ENCODE measurements at places on chromosomes 1 and 21. TPM values are rescaled to one million over a fixed set of nuclear protein-coding genes. Genes with fewer than 3 reads are reported as not detected.

- no peak for DNase-seq
Observed at GRCh38 chr1:157279138-157279801, 141.1 kb upstream of the ETV3 start.

DNA sequence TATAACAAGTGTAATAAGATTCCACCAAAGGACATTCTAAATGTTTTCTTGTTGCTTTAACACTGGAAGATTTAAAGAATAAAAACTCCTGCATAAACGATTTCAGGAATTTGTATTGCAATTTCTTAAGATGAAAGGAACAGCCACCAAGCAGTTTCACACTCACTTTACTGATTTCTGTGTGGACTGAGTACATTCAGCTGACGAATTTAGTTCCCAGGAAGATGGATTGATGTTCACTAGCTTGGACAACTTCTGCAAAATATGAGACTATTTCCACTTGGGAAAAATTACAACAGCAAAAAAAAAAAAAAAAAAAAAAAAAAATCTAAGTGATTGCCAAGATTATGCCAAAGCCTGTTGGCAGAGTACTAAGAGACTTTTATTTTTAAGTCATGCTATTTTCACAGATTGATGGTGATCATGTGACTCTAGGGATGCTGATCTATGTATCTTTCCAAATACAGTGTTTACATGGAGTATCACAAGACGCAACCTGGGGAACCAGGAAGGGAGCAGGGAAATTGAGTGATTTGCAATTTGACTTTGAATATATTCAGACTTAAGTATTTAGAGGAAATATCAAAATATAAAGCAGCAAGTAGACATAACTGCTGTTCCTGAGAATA lies 341.0 kb downstream of the NTNG1 start:
- DNase-seq: no peak

DNA sequence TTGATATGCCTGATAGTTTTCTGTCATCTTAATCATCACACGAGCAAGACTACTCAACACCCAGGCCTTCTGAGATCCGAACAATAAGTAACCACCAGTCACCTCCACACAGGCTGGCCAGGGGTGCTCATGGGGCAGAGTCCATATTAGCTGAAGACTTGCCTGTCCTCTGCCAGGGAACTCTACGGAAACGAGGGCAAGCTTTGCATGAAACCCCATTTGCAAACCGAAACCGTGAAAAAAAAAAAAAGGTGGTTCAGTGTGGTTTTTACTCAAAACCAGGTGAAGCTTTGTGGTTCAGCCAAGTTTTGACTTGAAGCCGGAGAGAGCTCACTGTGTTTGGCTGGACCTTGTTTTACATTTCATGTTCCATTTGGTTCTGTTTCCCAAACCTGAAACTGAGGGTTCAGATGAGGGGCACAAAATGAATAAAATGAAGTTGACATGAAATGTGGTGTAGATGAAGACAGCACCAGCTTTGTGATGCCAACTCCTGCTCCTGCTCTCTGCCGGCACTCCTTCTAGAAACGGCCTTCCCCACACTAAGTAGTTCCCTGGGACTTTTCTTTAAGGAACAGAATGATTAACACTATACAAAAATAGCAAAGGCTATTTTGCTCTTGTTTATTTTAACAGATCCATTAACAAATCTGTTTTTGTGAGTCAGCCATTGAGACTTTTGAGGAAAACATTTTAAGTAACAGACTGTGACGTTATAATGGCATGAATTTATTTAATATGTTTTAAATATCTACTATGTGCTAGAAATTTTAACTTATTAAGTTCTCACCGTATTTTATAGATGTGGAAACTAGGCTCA lies 74.7 kb downstream of the RUNX1 start:
- DNase-seq: no peak

- DNase-seq: no peak
Observed at GRCh38 chr1:59604191-59604590, 210.6 kb upstream of the HOOK1 start.

DNA sequence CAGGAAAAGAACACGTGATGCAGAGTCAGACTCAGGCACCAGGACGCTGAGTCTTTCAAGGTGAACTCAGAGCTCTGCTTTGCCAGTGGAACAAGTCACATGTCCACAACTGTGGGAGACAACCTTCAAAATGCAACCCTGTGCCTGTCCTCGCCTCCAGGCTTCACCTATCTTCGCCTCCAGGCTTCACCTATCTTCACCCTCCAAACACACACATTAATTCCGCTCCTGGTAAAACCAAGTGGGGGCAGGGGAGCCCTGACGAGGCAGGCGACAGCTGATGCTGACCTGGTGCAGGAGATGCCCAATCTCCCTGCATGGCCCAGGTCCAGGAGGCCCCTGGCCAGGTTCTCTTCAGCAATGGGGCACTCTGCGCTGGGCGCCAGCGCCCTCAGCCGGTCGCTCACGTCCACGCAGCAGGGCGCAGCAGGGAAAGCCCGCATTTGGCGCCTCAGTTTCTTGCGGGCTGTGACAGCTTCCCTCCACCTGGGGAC lies 28.0 kb upstream of the LSS start:
- DNase-seq: no peak

- no peak for DNase-seq
Observed at GRCh38 chr1:76137746-76138145, 63.2 kb downstream of the ST6GALNAC3 start.

GRCh38 chr1:42996384-42996970 lies 37.8 kb upstream of the SLC2A1 start:
- DNase-seq: no peak

Gene KIF17
- polyA plus RNA-seq: 3.7 TPM

GRCh38 chr1:171869097-171869496 lies 27.8 kb downstream of the DNM3 start:
- DNase-seq: no peak

DNA sequence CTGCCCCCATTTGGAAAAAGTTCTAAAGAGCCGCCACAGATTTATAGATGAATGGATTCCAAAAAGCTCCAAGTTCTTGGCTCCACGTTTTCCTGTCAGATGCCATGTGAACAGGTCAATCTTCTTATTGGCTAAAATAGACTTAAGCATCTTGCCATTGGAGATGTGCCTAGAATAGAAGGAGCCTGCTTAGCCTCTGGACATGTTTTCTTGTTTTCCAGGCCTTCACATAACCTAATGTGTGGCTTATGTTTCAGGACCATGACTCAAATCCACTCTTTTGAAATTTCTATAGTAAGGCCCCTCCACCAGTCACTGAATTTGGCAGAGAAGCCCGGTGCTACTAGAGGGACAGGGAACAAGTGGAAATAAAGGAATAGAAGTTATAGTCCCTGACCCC lies 31.5 kb downstream of the PHC2 start:
- no peak for DNase-seq

DNA sequence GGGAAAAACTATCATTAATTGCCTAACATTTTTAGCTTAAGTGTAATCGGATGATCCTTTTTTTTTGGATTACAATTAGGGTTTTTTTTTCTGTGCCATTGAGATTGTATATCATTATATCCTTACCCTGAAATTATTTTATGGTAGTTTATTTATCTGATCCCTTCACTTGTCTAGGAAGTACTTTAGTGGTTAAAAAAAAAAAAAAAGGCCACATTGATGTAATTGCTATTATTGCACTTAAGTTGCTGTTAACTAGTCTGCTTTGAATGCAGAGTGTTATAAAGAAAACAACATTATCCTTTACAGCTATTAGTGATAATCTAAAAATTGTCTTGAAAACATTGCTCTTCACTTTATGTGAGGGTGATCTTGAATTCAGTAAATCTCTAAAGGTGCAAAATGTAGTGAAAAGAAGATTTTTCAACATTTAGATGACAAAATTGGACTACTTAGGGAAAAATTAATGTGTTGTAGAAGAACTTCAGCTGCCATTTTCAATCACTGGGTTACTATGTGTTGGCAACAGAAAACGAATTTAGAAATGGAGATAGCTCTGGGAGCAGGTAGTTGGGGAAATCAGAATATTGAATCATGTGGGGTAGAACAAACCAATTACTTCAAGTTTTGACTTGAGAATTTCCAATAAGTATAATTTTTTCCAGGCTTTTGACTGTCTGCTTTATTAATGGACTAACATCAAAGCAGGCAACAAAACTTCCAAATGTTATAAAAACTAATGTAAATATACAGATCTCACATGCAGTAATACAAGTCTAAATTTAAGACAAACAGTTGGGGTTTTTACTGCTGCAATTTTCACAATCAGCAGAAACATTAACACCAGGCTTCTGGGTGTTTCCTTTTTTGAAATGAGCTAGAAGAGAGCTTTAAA lies 5.0 kb downstream of the ADGRL2 start:
- DNase-seq: no peak

- no peak for DNase-seq
Observed at GRCh38 chr1:234127026-234127671, 222.7 kb downstream of the SLC35F3 start.

DNA sequence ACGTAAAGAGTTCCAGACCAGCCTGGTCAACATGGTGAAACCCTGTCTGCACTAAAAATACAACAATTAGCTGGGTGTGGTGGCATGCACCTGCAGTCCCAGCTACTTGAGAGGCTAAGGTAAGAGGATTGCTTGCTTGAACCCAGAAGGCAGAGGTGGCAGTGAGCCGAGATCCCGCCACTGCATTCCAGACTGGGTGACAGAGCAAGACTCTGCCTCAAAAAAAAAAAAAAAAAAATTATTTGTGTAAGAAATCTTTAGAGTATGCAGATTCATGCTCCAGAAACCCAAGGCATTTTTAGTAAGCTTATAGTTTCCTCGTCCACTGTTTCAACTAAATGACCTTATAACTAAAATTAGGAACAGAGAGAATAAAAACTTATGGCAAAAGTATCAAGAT lies 51.3 kb downstream of the ABL2 start:
- DNase-seq: no peak

Gene FMO1
- polyA plus RNA-seq: 197 TPM

DNA sequence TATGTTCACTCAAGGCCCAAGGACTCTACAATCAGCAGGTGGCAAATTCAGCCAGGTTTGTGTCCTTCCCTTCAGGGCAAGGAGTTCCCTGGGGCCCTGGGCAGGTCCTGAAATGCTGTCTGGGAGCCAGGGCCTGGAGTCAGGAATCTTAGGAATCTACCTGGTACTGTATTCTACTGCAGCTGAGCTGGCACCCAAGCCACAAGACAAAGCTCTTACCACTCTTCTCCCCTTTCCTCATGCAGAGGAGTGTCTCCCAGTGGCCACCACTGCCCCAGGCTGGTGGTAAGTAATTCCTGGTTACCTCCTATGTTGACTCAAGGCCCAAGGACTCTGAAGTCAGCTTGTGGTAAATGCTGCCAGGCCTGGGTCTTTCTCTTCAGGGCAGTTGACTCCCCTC lies 153.4 kb downstream of the NRIP1 start:
- DNase-seq: no peak

DNA sequence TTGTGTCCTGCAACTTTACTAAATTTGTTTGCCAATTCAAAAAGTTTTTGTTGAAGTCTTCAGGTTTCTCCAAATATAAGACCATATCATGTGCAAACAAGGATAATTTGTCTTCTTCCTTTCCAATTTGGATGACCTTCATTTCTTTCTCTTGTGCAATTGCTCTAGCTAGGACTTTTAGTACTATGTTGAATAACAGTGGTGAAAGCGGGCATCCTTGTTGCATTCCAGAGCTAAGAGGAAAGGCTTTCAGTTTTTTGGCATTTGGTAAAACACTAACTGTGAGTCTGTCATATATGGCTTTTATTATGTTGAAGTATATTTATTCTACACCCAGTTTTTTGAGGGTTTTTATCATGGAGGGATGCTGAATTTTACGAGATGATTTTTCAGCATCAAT lies 630.0 kb upstream of the ADGRL2 start:
- DNase-seq: no peak

Gene RNU1-3
- 2.1 TPM for polyA plus RNA-seq

Gene FCRL6
- polyA plus RNA-seq: 0.49 TPM

GRCh38 chr21:38768471-38769063 lies 37.2 kb upstream of the ETS2 start:
- DNase-seq: no peak

Gene MASP2
- polyA plus RNA-seq: 10.1 TPM

DNA sequence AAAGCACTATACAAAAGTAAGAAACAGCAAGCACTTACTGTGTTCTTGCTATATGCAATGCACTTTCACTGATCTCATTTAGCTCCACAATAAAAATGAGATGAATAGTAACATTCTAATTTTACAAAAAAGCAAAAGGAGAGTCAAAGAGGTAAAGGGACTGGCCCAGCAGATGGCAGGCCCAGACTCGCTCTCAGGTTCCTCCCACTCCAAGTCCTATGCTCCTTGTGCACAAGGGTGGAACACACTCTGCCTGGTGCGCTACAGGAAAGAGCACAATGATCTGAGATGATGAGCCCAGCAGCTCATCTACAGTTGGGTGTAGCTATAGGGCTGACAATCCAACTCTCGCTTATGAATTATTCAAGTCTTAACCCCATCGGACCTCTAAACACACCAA lies 94.1 kb upstream of the LYST start:
- no peak for DNase-seq

Gene INSRR
- polyA plus RNA-seq: 4.4 TPM

DNA sequence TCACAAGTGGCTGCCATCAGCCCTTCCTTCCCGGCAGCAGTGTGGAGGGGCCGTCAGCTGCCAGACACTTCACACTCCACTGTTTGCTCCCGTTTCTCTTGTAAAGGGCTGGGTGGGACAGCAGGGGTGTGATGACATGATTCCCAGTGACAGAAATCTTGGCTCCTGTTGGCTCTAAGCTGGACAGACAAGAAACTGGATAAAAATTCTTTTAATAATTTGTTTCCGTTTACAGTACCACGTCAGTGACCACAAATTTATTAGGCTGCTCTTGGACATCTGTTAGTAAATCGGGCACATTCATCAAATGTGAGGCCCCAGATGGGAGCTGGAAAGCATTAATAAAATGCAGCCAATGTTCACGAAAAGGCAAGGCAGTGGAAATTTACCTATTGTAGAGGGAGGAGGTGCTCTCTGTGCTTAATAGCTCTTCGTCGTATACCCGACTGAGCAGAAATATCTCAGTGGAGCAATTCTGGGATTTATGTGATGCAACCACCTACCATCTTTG lies 353.7 kb upstream of the GREM2 start:
- DNase-seq: no peak

GRCh38 chr1:165842671-165843129 lies 15.3 kb downstream of the UCK2 start:
- no peak for DNase-seq

Gene HTR6
- 2.0 TPM for polyA plus RNA-seq

GRCh38 chr1:234607109-234608024 lies 2.6 kb downstream of the IRF2BP2 start:
- no peak for DNase-seq

DNA sequence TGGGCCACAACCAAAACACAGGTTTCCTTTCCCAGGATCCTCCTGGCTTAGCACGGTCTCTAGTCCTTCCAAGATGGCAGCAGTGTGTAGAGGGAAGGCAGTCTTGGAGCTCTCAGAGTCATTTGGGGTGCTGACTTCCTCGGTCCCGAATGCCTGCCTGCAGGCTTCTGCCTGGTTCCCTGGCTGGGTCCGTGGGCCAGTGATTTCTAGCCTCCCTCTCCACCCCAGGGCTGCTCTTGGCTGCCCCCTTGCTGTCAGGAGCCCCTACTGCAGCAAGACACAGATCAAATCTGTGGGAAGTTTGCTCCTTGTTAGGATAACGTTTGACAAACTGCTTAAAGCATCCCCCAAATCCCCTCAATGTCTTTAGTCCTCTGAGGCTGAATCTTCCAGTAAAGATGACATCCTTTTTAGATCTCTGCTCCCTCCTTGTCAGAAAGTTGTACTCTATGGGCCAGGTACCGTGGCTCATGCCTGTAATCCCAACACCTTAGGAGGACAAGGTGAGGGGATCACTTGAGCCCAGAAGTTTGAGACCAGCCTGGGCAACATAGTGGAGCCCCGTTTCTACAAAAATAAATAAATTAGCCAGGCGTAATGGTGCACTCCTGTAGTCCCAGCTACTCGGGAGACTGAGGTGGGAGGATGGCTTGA lies 272.5 kb downstream of the RRAGC start:
- DNase-seq: no peak

Gene PIK3R3
- polyA plus RNA-seq: 28.7 TPM

- no peak for DNase-seq
Observed at GRCh38 chr1:225855503-225856300, 26.5 kb downstream of the TMEM63A start.
